Kidney tubule cell (primary cell): ENCODE measurements at places on chromosomes 11 and 22.

- DNase-seq, result no peak
Measured at GRCh38 chr11:134243913-134244312, 9.2 kb downstream of the THYN1 start.

DNA sequence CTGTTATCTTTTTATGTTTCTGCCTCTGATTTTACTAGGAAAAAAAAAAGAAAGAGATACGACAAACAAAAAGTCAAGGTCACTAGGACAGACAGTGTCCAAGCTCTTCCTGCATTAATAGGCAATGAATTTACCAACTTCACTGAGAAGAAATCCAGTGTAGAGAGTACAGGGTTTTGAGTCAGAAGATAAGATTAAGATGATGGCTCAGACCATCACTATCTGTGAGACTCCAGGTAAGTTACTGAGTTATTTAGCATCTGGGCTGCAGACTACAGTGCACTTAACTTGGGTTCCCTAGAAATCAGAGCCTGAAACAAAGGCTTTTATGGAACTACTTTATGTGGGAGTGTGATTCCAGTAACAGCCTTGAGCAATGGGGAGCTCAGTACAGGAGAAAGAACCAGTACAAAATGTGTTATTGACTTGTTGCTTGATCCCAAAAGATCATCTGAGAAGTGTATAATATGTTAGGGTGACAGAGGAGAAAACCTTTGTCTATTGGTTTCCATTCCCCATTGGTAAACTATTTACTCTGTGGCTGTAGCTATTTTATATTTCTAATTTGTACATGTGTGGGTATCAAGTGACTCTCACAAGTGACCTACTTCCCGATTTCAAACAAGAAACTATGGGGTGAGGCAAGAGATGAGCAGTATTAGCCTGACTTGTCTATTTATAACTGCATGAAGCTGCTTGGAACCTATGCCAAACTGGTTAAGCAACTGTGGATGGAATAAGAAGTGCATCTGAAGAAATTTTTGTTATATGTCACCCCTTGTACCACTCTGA, 395.8 kb downstream of the RAB38 start:
- DNase-seq, result no peak

GRCh38 chr11:34213366-34213765, 107.9 kb downstream of the NAT10 start:
- DNase-seq, result peak; percentile 75

DNA sequence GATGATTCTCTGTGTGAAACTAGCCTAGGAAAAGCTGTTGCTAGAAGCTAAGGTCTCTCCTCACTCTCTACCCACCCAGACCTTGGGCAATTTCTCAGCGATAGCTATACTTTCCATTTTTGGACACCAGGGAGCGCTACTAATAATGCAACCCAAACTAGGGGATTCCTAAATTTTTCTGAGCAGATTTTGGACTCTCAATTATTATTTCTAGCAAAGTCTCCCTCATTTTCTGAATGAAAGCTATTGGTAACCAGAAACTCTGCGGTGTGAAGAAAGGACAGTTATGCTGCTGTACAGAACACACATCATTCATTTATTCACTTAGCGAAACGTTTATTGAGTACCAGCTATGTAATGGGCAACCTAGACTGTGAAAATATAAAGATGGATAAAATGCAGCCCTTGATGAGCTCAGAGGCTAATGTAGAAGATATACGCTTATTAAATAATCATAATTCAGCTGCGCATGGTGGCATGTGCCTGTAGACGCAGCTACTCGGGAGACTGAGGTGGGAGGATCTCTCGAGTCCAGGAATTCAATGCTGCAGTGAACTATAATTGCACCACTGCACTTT, 6.1 kb upstream of the STIM1 start:
- peak; percentile 46 for DNase-seq

GRCh38 chr11:47394050-47394321, 14.4 kb upstream of the SLC39A13 start:
- no peak for DNase-seq

GRCh38 chr11:12604557-12605153, 69.6 kb upstream of the TEAD1 start:
- DNase-seq, result no peak

GRCh38 chr22:29617922-29618629, 14.6 kb downstream of the NF2 start:
- DNase-seq, result peak; percentile 87

DNA sequence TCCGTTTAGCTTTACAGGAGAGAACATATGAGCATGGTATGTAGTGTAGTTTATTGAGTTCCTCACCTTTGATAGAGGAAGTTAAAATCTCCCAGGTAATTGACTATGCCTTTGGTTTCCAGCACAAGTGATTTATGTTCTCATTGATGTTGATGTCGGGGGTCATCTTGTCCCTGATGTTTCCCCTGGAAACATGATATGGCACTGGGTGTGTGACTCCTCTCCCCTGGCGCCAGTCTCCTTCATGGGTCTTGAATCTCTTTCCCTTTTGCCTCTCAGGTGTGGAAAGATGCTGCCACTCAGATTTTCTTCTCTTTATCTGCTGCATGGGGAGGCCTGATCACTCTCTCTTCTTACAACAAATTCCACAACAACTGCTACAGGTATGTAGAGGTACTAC, 28.3 kb downstream of the SLC6A5 start:
- no peak for DNase-seq

- DNase-seq, result peak; percentile 85
Measured at GRCh38 chr11:14443638-14444037, 56.0 kb downstream of the COPB1 start.

- no peak for DNase-seq
Measured at GRCh38 chr11:16630651-16631050, 107.8 kb upstream of the C11orf58 start.

GRCh38 chr11:33178443-33179180, 17.3 kb upstream of the CSTF3 start:
- DNase-seq, result no peak

- peak; percentile 26 for DNase-seq
Measured at GRCh38 chr11:29490938-29491337, 525.9 kb downstream of the KCNA4 start.

- DNase-seq, result no peak
Measured at GRCh38 chr22:45087802-45088201, 75.9 kb upstream of the NUP50 start.

DNA sequence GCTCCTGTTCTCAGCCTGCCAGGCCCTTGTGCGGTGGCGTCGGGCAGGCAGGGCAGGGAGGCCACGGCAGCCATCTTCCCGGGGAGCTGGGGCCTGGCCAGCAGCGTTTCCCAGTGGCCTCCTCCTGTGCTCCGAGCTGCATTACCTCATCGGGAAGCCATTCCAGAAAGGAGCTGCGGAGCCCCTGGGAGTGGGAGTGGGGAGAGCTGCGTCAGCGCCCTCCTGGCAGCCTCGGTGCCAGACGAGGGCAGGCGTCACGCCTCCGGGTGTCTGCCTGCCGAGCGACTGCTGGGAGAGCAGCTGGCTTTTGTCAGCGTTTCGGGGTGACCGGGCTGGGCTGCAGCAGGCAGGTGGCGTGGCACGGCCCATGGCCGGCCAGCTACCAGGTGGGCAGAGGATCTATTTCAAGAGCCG, 30.9 kb upstream of the WNT7B start:
- peak; percentile 97 for DNase-seq

- DNase-seq, result no peak
Measured at GRCh38 chr11:71458146-71459070, 5.4 kb downstream of the NADSYN1 start.

DNA sequence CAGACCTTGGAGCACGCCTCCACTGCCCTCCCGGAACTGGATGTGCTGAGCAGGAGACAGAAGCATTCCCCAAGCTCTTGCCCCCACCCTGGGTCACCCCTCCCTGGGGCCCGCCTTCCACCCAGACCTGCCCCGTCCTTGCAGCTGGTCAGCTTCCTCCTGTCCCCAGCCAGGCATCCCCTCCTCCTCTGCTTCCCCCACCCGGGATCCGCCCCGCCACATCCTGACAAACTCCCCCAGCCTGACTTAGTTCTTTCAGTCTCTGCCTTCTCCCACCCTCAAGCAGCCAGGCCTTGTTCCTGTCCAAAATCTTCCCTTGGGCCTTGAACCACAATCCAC, 1.1 kb upstream of the PLXNB2 start:
- peak; percentile 36 for DNase-seq

- no peak for DNase-seq
Measured at GRCh38 chr22:16810188-16810802, 14.9 kb downstream of the XKR3 start.

GRCh38 chr11:9815486-9816136, 151.7 kb downstream of the SWAP70 start:
- peak; percentile 70 for DNase-seq

- DNase-seq, result no peak
Measured at GRCh38 chr11:28106353-28107043, 1.5 kb downstream of the KIF18A start.

DNA sequence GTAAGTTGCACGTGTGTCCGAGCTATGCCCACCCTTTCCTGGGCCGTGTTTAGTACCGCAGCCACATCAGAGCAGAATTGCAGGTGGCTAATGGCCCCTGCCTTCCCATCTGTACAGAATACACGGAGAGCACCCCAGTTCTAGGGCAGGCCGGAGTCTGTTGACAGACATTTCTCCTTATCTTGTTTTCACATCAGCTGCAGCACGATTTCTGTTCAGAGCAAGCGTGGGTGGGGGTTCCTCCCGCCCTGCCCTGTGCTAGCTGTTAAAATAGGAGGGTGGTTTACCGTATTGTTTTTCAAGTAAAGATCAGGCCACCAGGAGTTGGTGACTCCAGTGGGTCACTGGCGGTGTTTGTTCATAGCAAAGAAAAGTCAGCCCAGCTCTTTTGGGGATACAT, 41.1 kb downstream of the UBASH3B start:
- no peak for DNase-seq

DNA sequence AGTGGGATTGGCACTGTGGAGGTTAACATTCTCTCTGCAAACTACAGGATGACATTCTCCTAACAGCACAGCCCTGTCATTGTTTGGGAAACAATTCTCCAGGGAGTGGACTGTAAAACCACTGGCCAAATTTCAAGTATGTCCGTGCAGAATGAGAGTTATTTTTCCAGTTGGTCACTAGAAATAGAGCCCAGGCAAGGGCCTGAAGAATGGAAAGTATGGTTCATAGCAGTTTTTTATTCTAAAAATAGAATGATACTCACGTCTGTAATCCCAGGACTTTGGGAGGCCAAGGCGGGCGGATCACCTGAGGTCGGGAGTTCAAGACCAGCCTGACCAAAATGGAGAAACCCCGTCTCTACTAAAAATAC, 39.0 kb upstream of the CD44 start:
- DNase-seq, result no peak

GRCh38 chr11:845872-846495, 3.3 kb downstream of the TSPAN4 start:
- no peak for DNase-seq

- peak; percentile 24 for DNase-seq
Measured at GRCh38 chr22:37282385-37282677, at the start of gene CYTH4. Gene CYTH4, plus strand, starts transcription at chr22:37282508. Its CDS starts 62 bp downstream, at chr22:37282570.

- peak; percentile 53 for DNase-seq
Measured at GRCh38 chr11:92224407-92225124, at the start of gene FAT3. Gene FAT3, plus strand, starts transcription at chr11:92224818. Its CDS starts 127,295 bp downstream, at chr11:92352113.

- DNase-seq, result peak; percentile 88
Measured at GRCh38 chr22:37525073-37525745, 6.0 kb upstream of the CARD10 start.

GRCh38 chr22:46242076-46242475, 8.0 kb downstream of the CDPF1 start:
- no peak for DNase-seq

- no peak for DNase-seq
Measured at GRCh38 chr22:40855071-40855978, 1.1 kb downstream of the ST13 start.

DNA sequence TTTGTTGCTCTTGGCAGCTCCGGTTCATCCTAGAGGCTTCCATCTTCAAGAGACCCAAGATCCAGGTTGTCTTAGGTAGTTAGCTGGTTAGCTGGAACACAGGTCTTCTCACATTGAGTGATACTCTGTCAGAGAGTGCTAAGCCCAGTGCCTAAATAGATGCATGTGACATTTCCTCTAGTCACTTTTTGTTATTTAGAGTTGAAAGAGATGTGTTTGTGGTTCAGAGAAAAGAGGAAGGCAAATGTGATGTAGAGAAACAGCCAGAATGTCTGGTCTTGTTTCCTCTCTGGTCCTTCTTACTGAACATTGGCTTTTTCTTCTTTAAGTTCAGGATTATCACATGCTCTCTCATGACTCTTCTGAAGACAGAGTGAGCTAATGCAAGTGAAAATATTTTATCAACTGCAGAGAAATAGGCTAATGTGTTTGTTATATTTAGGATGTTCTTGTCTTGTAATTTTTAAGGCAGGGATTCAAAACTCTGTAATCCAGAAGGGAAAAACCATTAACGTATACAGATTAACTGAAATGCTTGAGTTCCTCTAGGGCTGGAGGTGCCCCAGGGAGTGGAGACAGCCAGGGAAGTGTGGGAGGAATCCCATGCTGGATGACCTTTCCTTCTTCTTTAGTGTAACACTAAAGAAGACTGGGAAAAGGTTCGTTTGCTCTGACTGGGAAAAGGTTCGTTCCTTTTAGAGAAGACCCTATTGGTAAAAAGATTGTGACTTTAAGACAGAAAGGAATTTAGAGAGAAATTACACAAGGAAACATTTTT, 75.4 kb downstream of the SWAP70 start:
- DNase-seq, result no peak

- peak; percentile 37 for DNase-seq
Measured at GRCh38 chr11:127624306-127624856, 623.8 kb upstream of the KIRREL3 start.

DNA sequence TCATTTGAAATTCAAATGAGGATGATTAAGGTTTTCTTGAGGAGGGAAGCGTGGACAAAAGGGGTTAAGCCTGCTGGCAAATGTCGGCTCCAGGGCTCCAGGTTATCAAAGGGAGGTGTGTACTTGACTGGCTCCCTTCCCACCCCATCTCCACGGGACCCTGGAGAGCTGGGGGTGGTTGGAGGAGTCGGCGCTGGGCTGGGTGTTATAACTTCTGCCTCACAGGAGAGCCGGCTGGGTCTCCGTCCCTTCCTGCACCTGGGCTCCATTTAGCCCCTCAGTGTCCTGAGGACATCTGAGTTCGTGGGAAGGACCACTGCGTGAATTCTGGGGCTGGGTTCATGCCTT, 15.6 kb downstream of the POU2F3 start:
- no peak for DNase-seq

GRCh38 chr11:70537576-70538571, 139.5 kb downstream of the CTTN start:
- no peak for DNase-seq

DNA sequence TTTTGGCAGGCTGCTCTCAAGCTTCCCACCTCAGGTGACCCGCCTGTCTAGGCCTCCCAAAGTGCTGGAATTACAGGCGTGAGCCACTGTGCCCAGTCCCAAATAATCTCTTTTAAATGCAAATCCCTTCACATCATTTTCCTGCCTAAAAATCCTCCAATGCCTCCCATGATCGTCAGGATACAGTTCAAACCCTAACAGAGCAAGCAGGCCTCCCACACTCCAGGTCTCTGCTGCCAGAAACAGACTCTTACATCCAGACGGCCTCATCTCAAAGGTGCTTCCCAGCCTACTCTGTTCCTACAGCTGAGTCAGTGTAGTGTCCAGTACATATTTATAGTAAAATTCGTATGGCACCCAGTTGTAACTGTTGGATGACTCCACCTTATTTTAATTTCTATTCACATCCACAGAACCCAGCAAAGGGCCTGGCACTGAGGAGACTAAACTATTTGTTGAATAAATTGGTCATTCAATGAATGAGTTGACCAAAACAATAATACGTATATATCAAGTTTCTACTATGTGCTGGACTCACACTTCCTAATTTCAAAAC, 8.2 kb downstream of the SIRT3 start:
- DNase-seq, result no peak
